ENCODE measurements at places on chromosomes 6 and 20.

DNA sequence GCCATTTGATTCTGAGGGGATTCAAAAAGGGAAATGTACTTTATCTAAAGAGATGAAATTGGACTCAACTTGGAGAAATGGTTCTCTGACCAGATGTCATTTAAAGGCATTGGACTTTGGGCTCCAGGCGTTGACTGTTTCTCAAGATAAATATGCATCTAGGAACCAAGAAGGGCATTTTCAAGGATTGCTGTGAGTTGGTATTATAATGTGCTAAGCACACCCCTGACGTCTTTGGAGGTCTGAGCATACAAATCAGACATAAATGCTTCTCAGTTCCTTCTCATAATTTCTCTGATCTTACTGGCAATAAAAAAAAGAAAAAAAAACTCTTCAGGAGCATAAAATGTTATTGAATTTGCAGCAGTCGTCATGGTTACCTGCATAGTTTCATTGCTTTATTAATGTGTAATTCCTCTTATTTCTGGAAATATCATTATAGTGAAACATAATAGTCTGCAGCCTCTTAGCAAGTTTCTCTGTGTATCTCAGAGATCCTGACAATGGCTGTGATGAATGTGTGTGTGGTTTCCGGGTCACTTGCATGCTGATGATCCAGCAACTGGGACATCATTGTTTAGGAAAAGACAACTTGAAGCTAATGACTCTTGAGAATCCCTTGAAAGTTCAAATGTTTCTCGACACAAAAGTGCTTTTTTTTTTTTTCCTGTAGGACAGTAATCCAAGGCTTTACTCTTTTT, 136.0 kb downstream of the AIG1 start:
- DNase-seq: no peak

DNA sequence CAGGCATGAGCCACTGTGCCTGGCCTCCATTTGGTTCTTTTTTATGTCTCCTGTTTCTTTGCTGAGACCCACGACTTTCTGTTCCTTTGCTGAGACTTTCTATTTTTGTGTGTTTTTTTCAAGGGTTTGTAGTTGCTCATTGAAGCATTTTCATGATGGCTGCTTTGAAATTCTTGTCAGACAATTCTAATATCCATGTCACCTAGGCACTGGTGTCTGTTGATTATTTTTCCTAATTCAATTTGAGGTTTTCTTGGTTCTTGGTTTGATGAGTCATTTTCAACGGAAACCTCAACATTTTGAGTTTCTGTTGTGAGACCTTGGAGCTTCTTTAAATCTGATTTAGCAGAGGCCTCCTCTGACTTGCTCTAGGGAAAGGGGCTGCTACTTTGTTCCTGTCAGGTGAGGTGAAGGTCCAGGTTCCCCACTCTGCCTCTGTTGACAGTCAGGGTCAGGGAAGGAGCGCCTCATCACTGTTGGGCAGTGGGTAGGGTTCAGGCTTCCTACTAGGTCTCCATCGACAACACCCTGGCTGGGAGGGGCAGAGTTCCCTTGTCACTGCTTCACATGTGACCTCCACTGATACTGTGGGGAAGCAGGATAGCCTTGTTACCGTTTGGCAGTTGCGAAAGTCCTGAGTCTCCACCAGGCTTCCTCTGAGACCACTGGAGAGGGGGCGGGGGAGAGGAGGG, 67.2 kb upstream of the RNF24 start:
- DNase-seq: no peak

- DNase-seq: no peak
Measured at GRCh38 chr6:161534264-161534873, 260.5 kb upstream of the AGPAT4 start.

DNA sequence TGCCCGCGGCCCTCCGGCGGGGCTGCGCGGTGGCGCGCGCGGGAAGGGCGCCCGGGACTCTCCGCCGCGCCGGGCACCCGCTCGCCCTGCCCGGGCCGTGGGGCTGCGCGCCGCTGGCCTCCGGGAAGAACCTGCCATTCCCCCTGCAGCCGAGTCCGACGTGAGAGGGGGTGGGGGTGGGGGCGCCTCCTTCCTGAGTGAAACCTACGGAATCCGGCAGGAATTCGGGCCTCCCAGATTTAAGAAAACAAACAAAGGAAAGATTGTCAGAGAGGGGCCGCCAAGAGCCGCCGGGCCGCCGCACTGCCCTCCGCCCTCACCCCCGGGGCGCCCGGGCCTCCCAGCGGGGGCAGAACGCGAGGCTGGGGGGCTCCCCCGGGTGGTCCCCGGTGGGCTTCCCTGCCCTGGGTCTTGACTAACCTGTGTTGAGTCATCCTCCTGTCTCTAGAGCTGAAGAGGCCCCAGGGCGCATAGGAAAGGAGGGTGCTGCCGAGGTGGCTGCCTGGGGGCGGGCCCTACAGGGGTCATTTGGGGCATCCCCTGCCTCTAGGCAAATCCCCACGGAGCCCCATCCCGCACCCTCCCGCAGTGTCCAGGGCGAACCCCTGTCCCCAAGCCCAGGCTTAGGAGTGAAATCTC, 42.2 kb upstream of the FOXP4 start:
- no peak for DNase-seq

GRCh38 chr6:21596145-21596948, 2.8 kb downstream of the SOX4 start:
- peak; percentile 80 for DNase-seq

GRCh38 chr6:157823001-157823527, at the start of gene SNX9:
SNX9 (plus strand) TSS chr6:157823246; CDS start chr6:157823435, 189 bp downstream.
- peak; percentile 73 for DNase-seq

DNA sequence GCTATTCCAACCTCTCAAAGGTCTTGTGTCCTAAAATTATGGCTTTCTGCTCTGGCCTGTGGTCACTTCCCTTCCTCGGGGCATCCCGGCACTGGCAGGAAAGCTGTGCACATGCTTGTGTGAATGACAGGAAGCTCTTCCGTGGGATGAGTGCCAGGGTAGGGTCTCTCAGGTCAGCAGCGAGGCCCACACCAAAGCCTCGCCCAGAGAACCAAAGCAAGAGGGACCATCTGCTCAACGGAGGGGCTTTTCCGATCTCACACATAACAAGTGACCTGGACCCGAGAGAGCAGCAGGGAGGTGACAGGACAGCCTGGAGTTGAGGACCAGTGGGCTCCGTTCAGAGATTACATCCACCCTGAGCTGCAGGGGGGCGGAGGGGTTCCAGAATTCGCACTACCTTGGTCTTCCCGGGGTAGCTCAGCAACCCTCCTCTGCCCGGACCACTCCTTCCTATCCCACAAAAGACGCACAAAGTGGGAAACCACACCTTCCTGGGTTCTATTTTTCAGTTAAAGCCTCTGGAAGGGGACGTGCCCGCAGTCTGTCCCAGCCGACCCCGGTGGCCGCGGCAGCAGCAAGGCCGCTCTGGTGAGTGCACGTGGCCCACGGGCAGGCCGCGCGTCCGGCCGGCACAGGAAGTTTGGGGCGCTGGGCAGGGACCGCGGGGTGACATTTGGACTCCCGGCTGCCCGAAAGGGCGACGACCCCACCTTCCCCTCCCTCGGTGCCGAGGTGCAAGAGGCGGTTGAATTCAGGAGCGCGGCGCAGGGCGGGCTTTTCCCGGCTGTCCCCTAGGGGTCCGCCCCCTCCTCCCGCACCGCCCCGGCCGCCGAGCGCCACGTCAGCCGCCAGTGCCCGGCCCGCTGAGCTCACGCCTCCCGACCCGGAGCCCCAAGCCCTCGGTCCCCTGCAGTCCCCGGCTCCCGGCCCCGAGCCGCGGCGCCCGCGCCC, 988 bp downstream of the TXNDC5 start:
- DNase-seq: peak; percentile 18

DNA sequence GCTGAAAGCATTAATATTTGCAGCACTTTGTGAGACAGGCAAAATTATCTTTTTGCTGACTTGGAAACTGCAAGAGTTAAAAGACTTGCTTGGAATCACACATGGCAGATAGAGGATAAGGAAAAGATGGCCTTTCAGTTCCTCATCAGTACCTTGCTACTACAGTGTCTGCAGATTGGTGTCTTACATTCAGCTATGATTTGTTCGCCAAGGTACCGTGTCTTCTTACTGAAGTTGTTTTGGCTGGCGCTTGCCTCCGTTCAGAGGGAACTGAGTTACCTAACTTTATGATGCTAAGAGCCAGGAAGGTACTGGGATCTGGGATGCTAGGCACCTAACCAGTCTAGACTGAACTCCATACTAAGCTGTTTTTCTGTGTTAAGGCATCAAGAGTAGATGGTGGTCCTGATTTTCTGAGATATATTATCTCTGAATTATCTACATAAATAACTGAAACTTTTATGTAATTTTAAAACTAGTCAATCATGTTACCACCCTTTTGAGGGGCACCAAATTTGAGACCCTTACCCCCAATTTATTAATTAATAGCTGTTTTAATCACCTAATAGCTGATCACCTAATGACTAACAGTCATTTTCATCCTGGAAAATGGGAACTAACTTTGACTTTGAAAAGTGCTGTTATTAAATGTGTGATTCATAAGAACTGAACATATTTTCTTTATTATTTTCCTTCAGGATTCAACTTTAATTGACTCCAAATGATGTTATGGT, 2.5 kb downstream of the WTAP start:
- DNase-seq: peak; percentile 3

DNA sequence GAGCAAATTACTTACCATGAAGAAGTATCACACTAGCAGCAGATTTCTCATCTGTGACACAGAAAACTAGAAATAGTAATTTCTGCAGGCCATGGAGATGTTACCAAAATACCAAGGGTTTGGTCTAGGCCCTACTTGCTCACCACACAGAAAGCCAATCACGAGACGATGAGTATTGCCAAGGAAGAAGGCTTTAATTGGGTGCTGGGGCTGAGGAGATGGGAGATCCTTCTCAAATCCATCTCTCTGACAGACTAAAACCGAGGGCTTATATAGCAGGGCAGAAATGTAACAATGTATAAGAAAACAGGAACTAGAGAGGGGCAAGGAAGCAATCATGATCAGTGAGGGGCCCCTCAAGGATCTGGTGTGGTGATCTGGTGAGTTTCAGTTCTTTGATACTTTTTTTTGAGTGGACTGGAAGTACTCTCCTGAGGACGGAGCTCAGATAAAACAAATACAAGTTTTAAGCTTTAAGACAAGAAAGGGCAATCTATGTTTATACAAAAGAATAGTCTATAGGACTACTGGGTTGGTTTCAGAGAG, 40.9 kb downstream of the RNF182 start:
- DNase-seq: no peak

DNA sequence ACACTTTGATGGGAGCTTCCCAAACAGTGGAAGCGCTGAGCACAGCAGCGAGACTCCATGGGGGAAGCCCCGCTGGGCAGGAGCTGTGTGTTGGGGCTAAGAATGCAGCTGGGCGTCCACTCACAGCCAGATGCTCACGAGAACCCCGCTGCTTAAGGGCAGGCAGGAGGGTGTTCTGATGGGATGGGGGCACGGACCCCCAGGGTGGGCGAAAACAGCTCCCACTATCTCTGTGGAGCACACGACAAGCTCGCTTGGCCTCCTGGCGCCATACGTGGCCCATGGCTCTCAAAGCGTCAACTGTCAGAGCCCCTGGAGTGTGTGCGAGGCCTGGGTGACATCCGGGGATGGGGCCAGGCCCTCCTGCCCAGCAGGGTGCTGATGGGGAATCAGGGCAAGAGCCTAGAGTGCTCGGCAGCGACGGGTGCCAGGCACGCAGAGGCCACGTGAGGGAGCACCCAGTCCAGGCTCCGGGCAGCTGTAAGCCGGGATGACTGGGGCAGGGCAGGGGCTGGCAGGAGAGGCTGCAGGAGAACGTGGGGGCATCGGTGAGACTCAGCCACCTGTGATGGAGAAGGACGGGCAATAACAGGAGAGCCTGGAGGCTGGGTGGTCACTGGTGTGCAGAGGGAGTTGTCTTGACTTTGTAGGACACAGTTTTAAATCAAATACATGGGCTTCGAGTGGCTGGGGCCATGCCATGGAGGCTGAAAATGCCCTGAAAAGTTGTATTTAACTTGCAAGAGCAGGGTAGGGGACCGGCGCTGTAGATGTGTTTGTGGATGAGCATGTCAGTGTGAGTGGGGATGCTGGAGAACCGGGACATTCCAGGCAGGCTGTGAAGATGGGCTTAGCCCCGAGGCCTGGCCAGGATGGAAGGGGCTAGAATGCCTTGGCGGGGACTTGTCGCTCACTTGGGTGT, 27.3 kb downstream of the PYGB start:
- DNase-seq: no peak

GRCh38 chr6:99130897-99131873, 183.4 kb upstream of the FBXL4 start:
- DNase-seq: no peak

DNA sequence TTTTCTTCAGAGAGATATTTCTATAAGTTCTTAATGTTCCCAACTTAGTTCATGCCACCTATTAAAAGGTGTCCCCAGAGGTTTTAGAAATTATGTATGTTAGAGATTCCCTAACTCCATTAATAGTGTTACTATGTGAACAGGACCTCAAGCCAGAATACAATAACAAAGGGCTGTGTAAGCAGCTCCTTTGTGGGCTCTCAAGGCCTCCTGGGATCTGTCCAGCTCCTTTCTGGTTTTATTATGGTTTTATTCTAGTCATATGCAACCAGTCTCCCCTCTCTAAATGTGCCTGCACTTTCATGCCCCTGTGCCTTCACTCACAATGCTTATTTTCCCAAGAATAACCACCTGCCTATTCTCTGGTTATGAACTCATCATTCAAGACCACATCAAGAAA, 22.7 kb downstream of the NRSN1 start:
- no peak for DNase-seq

All from SW480 (cell line).